ENCODE measurements at places on chromosomes 6 and 20.

DNA sequence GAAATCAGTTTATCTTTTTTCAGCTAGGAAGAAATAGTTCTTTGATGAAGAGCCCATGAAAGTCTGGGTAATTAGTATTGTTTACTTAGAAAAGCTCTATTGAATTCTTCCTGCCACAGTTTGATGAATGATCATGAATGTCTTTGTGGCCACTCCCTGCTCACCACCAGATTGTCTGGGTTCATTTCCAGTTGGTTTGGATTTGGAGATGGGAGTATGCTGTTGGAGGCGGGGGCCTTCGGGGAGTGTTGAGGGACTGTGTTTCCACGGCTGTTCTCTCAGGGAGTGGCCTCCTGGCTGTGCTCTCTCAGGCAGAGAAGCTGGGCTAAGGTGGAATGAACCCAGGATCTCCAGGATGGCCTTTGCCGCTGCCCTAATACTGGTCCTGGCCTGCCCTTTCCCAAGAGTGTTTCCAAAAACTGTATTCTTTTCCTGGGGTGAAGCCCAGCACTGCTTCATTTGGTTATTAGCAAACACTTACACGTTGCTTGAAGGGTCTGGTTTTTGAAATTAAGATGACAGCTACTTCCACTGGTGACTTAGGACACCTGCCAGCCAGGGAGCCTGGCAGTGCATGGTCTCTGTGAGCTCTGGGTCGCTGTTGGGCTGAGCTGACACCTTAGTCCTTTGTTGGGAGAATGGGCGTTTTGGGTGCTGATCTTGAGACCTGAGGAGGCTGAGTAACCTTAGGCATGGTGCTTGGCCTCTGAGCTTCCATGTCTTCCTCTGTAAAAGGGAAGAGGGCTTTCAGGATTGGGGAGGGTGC is 23.2 kb downstream of the PRPF6 start:
- DNase-seq: no peak

DNA sequence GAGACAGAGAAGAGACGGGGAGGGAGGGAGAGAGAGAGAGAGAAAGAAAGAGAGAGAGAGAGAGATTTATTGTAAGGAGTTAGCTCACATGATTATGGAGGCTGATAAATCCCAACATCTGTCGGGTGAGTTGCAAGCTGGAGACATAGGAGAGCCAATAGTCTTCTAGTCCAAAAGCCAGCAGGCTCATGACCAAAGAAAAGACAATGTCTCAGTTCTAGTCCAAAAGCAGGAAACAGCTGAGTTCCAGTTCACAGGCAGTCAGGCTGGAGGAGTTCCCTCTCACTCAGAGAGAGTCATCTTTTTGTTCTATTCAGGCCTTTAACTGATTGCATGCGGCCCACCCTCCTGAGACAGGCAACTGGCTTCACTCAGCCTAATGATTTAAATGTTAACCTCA is 416.6 kb downstream of the PREX1 start:
- DNase-seq: no peak

DNA sequence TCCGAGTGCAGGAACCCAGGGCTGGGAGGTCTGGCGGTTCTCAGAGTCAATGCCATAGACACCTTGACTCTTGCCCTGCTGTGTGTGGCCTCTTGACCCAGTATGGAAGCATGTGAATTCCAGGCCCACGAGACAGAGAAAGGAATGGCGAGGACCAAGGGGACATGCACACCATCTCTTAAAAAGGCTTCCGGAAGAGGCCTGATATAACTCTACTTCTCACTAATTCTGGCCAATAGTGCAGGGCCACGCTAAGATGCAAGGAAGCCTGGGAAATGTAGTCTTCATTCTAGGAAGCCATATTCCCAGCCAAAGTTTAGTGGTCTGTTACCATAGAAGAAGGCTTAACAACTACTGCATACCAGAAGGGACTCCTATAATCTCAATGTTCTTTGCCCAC is 177.0 kb upstream of the KCNG1 start:
- DNase-seq: no peak

- DNase-seq: no peak
These were observed 508.8 kb upstream of the PTCHD4 start for GRCh38 chr6:48619771-48620170.

DNA sequence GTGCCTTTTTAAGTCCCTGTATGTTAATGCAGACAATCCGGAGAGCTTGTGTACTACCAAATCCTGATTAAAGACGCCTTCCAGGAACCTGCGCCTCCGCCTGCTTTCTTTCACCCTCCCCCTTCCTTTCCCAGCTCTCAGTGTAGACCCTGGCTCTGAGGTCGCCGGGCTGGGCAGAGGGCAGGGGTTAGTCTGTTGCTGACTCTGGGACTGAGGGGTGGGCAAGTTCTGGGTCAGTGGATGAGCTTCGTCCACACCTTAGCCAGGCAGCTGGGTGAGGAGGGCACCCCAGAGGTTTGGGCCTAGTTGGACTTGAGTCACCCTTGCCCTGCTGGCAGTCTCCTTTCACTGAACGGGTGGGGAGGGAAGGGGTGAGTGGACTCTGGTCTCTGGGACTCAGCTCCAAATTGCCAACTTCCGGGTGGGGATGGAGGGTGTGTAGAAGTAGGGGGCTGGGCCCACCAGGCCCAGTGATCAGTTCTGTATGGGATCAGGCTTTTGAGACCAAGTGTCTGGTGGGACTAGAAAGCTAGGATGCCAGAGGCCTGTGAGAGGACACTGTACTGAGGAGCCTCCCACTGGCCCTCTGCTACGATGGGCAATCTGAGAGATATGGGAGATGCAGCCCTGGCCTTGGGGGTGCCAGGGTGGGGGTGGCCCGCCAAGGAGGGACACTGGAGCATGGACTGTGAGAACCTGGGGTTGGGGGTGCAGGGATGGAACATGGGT is 21.3 kb upstream of the SLC22A7 start:
- no peak for DNase-seq

- no peak for DNase-seq
These were observed 107.2 kb upstream of the SASH1 start for GRCh38 chr6:148235446-148235845.

- DNase-seq: no peak
These were observed 87.9 kb upstream of the RBM24 start for GRCh38 chr6:17193106-17193775.

DNA sequence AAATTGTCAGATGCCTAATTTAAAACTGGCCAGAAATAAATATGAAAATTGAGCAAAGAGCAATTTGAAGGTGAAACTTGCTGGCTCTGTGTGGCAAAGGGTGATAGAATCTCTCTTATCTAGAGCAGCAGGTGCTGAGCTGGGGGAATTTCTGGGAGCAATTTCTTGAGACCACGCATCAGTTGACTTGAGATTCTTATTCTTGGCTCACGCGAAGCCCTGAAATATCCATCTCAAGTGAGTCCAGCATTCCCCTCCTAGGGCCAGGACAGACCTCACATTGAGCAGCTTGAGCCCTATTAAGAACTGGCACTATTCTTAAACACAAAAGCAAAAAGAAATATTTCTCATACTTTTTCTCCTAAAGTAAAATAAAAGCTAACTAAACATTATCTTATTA is 66.3 kb downstream of the MAP7 start:
- no peak for DNase-seq

DNA sequence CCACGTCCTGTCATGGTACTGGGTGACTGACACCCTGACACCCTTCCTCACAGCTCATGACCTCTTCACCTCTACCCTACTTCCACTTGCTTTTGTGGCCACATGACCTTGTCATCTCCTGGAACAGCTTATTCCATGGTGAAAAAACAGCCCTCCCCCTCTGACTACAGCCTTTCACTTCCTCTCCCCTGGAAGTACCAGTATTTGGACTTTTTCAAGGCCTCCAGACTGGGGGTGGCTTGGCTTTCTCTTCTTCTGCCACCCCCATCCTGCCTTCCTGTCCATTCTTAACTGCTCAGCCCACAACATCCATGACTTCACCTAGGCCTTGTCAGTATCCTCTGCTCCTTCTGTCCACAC is 168.4 kb downstream of the CARMIL1 start:
- no peak for DNase-seq

- no peak for DNase-seq
These were observed 6.4 kb downstream of the CHRNA4 start for GRCh38 chr20:63354636-63355350.

DNA sequence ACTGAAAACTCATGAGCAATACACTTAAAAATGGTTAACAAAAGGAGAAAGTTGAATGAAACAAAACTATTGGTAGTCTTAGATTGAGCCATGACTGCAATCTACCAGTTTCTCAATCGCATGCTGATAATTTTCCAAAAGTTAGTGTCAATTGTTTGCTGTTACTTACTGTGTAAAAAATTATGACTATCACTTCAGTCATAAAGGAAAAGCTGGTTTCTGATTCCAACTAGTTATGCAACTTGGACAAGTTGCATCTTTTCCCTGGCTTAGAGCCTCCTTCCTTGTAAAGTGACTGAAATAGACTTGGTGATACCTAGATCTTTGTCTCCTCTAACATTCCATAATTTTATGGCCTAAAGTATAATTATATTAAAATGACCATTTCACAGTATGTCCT is 88.3 kb upstream of the PAK5 start:
- no peak for DNase-seq

DNA sequence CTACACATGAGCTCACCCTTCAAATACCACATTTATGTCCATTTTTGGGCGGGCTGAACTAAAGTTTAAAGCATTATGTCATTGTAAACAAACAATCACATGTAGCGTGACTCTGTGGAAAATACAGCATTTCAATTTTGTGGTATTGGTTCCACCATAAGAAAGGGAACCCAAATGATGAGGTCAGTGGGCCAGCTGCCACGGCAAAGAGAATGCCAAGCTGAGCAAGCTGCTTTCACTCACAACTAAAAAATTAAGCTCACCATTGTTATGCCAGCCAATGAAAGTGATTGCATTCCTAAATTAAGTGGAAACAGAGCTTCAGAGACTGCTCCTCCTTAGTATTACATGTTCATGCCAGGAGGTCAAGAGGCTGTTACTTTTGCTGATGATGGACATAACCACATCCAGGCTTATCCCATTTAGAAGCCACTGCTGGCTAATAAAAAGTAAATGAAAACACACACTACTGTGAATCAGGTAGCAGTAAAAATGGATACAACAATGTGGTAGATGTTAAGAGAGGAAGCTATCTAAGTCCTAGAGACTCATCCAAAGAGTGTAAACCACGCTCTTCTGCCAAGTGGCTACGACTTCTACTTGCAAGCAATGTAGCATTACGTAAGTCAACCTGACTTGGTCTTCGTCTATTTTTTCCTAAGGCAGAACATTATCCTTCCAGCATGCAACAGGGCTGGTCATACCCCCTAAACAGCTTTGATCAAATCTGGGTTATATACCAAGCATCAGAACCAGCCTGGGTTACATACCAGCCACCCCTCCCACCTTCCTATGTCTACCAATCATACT is 164.8 kb downstream of the BACH2 start:
- DNase-seq: no peak

- DNase-seq: no peak
These were observed 56.0 kb downstream of the PRDM13 start for GRCh38 chr6:99662616-99663015.

DNA sequence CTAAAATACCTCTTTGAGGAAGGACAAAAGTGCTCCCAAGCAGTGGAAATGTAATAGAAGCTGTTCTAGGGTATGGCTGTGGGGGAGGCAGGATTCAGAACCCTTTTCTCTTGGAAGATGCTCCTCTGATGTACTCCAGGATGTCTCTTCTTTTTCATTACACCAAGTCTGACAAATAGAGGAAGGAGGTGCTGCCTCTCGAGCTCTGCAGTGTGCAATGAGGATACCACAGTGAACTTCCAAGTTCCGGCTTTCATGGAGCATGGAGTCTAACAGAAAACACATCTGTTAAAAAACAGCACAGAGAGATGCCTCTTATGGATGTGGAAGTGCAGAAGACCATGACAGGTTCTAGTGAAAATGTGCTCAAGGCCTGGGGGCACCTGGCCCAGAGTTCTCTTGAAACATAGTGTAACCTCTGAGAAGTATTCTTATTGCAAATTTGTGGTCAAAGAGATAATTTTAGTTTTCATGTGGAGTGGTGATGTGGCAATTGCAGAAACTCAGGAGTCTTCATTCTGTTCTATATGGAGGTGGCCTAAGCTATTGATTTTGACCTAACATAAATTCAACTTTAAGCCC is 362.0 kb upstream of the CITED2 start:
- no peak for DNase-seq

DNA sequence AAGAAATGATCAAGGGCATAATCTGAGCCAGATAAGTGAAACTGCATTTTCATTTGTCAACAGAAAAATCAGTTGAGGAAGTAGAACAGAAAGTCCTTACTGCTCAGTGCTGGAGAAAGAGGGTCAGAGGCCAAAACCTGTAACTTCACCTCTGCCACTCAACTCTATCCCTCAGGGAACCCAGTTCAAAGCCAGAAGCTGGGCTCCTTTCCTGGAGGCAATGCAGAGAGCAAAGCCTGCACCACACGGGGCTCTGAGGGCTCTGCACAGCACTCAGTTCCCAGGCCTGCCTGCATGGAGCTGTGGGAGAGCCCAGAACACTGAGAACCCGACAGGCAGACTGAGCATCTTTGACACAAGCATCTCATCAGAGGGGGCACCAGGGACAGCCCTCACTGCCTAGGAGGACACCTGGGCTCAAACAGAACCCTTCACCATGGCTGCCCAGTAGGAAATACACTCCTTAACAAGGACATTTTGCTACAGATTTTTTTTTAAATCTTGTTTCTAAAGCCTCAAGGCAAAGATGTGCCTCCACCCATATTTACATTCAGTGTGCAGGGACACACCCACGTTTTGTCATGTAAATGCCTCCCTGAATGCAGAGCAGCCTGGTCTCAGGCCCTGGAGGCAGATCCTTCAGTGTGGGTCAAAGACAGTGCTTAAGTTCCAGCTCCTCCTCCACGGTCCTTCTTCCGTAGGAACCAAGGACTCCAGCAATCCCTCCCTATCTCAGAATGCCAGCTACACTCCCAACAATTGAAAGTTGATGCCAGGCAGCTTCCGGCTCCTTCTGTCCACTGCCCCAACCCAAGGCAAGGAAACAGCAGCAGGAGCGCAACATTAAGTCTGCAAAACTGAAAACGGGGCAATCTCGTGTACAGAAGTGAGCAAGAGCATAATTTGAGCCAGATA is 6.6 kb downstream of the RNASET2 start:
- no peak for DNase-seq

GRCh38 chr6:85436411-85436810 is 13.5 kb upstream of the NT5E start:
- no peak for DNase-seq

- DNase-seq: no peak
These were observed 248.7 kb downstream of the C6orf118 start for GRCh38 chr6:165060720-165061119.

- DNase-seq: no peak
These were observed 101.1 kb downstream of the SMLR1 start for GRCh38 chr6:130928158-130928912.

DNA sequence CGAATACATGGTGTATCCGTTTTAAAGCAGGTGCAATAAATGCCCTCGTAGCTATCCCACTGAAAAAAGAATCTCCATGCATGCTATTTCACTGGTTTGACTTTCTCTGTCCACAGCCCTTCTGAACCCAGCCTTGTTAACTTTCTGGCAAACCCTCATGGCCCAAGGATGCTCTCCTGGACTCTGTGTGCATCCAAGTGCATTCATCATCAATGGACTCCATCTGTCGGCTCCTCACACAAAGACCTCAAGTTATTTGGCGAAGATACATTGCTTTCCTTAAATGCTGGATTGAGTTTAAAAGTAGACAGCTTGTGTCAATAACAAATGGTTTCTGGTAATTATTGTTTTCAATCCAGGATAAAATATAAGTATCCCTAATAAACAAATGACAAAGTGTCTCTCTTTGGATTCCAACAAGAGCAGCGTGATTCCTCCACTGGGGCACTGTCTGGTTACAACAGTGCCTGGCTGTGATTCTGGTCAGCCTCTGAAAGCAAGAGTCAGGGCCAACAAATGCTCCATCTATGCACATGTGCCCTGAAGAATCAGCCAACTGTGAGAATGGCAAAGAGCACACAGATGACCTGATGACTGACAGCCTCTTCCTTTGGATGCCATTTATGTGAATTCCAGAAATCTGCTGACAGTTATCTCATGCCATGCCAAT is 55.7 kb downstream of the FYN start:
- DNase-seq: no peak

All from esophagus squamous epithelium (tissue), 5 donors.